Lung (tissue), 17 donors: ENCODE measurements at places on chromosomes 16 and 17.

GRCh38 chr17:77300016-77300686, 159.4 kb downstream of the SEC14L1 start:
- H3K27me3 ChIP-seq, result no peaks in the 10 kb centered on the region
- H3K36me3 ChIP-seq, result no peaks in the 10 kb centered on the region
- no peak overlapping the region for H3K4me3 ChIP-seq
- peaks cover under 1% of the 10 kb centered on the region for H3K4me1 ChIP-seq

DNA sequence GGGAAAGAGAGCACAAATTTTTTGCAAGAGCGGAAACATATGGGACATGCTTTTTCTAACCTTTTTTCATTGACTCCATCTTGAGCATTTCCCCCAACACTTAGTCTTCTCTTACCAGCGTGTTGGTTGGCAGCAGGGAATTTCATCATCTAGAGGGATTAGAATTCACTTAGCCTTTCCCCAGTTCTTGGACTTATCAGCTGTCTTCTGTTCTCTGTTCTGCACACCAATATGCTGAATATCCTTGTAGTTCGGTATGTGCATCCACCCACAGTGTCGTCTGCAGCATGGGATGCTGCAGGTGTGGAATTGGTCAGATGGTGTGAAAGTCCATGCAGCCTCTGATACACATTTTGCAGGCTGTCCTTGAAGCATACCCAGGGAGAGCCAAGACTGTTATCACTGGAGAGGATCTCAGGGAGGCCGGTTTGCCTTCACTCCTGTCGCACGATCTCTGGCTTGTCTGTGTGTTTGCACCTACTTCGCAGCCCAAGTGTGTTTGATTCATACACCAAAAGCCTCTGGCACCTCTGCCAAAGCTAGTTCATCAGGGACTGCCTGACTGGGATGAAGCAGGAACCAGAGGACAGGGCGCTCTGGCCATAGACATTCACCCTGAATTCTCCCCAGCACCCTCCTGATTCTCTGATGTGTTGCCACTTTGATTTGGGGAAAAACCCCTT, 93.3 kb downstream of the SOCS1 start:
- peak; percentile 88 for DNase-seq
- no peaks in the 10 kb centered on the region for H3K36me3 ChIP-seq
- H3K27ac ChIP-seq, result peak overlapping the region; percentile 60
- peaks cover 36% of the 10 kb centered on the region for H3K4me1 ChIP-seq
- H3K4me3 ChIP-seq, result no peak overlapping the region
- H3K27me3 ChIP-seq, result no peaks in the 10 kb centered on the region

- H3K4me3 ChIP-seq, result no peak overlapping the region
- no peak for DNase-seq
- H3K27me3 ChIP-seq, result no peaks in the 10 kb centered on the region
- no peaks in the 10 kb centered on the region for H3K4me1 ChIP-seq
These were observed 22.9 kb downstream of the NUP88 start for GRCh38 chr17:5396612-5397011.

DNA sequence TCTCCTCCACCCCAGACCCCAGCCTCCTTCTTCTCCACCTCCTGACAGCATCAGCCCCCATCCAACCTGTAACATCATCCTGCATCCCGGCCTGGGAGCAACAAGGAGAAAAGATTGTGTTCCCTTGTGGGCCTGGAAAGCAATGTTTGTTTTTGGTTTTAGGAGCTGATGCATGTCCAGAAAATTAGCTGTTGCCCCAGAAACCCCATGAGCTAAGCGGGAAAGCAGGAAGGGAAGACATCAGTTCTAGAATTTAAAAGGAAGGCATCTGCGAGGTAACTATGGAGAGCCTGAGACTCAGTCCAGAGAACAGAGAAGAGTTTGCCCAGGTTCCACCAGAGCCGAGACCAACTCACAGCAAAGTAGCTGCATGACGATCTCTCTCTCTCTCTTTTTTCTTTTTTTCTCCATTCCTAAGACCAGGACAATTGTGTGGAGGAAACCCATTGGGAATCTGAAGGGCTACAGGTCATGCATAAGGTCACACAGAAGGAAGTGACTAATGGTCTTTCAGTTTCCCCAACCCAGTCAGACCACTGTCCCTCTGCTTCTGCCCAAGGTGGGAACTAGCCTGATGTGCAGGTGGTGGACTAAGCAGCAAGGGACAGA, 124.4 kb downstream of the SLC39A11 start:
- peaks cover 3% of the 10 kb centered on the region for H3K4me1 ChIP-seq
- no peak overlapping the region for H3K4me3 ChIP-seq
- no peaks in the 10 kb centered on the region for H3K27me3 ChIP-seq
